ENCODE measurements at places on chromosomes 2 and 18.

- DNase-seq: no peak
Measured at GRCh38 chr2:218381916-218382366, at the start of gene SLC11A1. SLC11A1 (plus strand) TSS chr2:218382273; CDS start chr2:218382369, 96 bp downstream.

DNA sequence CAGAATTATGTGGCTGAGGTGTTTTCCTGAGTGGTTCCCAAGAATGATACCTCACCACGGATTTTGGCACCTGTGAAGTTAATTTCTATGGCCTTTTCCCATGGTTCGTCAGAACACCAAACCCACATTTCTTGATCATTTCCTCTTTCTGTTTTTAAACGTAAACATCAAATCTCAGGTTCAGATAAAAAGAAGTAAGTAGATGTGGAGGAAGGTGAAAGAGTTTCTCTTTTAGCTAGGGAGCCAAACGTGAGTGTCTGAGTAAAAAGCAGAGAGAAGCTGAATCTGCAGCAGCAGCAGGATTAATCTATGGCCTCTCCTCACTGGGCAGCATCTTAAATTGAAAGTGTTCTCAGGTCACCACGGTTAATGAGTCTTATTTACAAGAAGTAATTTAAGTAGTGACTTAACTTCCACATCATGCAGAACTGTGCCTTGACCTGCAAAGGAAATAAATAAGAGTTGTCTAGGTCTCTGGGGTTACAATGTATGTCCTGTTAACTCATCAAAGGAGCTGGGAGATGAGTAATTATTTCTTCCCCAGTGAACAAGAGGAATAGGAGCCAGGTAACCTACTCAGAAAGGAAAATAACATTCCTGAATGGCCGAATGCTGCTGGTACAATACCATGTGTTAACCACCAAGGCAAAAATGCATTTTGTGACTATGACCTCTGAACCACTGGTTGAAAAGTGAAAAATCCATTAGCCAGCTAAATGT is 139.6 kb upstream of the NETO1 start:
- no peak for DNase-seq

GRCh38 chr2:54306556-54306955 is 50.5 kb upstream of the TSPYL6 start:
- no peak for DNase-seq

DNA sequence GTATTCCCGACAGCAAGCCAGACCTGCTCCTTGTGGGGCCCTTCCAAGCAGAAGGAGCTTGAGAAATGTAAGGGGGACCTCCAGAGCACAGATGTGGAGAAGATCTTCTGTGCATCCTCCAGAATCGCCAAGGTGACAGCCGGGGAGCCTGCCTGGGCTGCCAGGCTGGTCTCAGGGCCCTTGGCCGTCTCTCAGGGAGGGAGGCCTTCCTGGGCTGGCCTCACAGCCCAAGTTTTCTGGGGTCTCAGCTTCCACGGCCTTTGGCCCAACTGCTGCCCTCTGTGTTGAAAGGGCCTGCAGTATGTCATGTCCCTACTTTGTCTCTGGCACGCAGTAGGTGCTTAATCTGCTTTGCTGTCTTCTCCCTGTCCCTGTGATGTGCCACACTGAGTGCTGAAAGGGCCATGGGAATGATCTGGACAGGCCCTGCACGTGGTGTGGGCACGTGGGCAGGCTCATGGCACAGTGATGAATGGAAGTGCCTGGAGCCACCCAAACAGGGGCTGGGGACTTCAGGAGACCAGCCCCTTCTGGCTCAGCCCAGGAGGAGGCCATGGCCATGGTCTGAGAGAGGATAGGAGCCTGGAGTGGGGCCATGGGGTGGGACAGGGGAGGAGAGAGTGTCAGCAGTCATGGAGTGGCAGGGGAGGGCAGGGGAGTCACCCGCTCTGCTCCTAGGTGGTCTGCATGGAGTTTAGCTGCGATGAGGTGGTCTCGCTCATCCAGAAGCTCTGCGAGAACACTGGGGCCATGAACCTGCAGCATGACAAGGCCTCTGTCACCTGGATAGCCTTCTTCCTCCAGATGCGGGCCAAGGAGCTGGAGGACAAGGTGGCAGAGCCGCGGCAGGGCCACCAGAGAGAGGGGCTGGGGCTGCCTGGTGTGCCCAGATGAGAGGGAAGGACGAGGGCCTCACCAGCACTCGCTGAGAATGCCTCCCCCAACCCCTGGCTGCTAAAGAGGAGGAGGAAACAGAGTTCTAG is 35.4 kb downstream of the HJURP start:
- no peak for DNase-seq

DNA sequence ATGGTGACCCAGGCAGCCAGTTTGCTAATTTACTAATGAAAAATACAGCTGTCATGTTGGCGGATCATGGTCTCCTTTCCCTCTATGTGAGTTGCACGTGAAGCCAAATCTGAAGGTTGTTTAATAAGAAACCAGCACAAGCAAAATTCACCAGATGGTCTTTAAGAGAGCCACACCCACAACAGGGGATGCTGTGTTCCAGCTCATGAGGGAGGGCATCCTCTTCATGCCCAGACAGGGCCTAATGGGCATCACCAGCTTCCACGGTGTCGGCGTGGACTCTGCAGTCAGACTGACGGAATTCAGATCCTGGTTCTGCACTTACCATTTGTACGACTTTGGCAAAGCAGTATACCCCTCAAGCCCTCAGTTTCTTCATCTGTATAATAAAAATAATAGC is 39.9 kb downstream of the TMEM247 start:
- DNase-seq: no peak

DNA sequence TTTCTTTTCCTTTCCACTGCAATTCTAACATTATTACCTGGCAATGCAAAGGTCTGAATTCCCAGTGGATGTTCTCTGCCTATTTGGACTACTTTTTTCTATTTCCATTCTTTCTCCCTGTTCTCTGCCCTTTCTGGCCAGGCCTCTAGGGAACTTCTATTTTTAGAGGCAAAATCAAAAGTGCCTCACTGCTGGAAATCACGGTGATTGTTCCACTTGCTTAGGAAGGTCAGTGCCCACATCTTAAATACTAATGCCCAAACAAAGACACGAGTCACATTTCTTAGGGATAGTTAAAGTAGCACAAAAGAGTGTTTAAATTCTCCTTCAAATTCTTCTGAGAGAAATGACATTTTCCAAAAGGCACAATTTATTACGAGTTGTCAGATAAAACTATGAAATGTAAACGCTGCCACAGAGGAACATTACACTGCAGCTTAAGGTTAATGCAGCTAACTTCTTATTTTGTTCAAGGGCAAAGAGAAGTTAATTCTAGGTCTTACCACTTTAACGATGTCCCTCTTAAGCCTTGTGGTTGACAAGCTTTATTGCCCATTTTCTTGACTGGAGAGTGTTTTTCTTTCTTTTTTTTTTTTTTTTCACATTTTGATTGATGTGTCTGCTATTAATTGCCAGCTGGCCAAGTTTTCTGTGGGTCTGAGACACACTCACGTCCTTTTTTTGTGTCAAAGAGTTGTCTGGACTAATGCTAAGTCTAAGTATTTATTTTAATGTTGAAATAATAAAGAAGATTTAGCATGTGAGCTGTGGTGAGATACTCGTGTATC is 34.7 kb downstream of the ST6GAL2 start:
- no peak for DNase-seq

DNA sequence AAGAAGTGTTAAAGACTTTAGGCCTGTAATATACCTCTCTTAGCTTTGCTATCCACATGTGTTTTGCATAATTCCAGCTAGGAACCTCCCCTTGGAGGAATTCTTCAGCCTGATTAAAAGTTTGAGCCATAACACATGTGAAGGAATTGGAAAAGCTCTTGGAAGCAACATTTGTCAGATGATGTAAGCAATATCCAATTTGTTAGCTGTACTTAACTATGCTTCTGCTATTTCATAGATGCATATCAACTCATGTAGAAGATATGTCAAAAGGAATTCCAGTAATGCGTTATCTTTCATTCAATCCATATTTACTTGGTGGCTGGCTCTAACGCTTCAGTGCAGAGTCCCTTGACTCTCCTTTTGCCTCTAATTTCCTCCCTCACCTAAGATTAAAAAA is 46.2 kb downstream of the PKP4 start:
- no peak for DNase-seq

DNA sequence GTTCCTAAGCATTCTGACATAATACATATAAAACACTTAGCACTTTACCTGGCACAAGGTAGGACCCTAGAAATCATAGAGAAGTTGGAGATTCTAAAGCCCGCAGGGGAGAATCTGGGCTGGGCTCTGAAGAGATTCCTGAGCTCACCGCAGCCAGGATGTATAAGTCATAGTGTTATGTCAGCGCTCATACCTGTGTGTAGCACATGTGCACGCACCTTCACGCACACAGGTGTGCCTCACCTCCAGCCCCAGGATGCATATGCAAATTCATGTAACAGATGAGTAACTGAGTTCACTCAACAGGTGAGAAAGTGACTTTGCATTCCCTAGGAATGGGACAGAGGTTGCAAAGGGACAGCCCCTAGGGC is 7.9 kb upstream of the SDC1 start:
- DNase-seq: no peak

GRCh38 chr2:184504252-184504651 is 94.1 kb upstream of the ZNF804A start:
- DNase-seq: no peak

- no peak for DNase-seq
Measured at GRCh38 chr2:238695538-238695937, 152.3 kb upstream of the TWIST2 start.

- no peak for DNase-seq
Measured at GRCh38 chr2:214220251-214220650, 190.6 kb upstream of the VWC2L start.

DNA sequence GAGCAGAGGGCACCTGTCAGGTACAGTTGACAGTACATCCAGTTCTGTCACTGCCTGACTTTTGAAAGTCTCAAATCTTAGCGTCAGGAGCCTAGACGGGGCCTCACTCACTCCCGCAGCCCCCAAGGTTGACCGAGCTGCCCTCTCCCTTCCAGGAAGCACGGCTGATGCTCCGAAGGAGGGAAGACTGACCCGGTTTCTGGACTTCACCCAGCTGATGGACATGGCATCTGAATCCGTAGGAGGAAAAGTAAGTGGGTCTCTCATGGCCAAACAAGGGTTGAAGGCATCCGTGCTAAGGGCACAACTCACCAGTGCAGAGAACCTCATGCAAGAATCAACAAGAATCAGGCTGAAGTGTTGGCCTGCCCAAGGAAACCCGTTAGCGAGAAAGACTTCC is 12.9 kb downstream of the ALLC start:
- DNase-seq: no peak

DNA sequence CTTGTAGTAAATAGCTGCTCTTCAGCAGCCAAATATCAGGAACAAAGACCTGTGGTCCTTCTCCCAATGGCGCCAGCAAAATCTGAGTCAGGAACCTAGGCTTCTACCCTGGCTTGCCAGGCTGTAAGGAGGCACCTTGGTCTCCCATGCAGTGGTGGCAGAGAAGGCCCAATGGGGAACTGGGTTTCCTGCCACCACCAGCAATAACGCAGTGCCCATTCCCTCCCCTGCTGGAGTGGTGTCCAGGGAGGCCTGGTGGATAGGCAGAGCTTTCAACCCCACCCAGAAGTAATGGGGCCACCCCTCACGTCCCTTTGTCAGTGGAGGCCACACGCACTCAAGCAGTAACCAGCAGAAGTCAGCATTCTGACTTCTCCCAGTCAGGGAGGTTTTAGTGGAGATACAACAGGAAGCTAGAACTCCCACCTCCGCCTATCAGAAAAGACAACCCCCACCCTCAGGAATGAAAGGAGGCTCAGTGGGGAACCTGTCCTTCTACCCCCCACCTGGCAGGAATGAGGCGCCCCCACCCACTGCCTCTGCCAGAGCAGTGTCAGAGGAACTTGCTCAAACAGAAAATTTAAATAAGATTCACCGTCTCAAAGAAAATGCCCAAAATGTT is 132.4 kb downstream of the COPS8 start:
- no peak for DNase-seq

DNA sequence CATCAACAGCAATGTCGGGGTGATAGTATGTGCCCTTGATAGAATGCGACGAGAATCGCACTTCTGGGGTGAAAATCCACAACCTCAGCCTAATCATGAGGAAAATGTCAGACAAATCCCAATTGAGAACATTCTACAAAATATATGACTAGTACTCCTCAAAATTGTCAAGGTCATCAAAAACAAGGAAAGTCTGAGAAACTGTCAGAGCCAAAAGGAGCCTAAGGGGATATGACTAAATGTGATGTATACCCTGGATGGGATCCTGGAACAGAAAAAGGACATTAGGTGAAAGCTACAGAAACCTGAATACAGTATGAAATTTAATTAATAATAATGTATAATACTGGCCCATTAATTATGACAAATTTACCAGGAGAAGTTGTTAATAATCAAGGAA is 7.6 kb upstream of the CACNB4 start:
- no peak for DNase-seq

- DNase-seq: no peak
Measured at GRCh38 chr2:120677696-120678247, 57.9 kb upstream of the GLI2 start.

- no peak for DNase-seq
Measured at GRCh38 chr2:31440764-31441163, 26.2 kb upstream of the XDH start.

DNA sequence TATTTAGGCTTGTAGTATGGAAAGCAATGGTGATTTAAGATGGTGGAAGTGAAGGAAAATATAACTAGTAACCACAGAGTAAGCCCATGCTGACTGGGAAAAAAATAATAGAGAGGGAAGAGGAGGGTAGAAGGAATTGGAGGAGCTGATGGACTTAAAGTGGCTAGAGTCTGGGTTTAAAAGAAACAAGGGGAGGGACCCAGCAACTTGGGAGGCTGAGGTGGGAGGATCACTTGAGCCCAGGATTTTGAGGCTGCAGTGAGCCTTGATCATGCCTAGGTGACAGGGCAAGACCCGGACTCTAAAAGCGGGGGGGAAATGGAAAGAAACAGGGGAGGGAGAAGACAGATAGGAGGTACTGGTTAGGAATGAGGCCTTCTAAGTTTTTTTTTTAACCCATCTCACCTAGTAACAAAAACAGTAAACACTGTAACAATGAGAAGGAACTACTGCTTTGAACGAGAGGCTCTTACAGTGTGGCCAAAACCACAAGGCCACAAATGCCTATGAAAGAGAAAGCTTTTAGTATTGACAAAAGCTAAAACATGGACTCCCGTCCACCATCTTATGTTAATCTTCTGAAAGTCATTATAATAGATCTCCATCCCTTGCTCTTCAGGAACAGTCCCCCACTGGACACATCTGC is 26.6 kb downstream of the METTL8 start:
- DNase-seq: no peak

- peak; percentile 4 for DNase-seq
Measured at GRCh38 chr2:239804161-239805042, 220.7 kb downstream of the NDUFA10 start.
